ENCODE measurements at places on chromosomes 2 and 18. TPM values are rescaled to one million over a fixed set of nuclear protein-coding genes. Genes with fewer than 3 reads are reported as not detected.

- no peak for ATAC-seq
- H3K36me3 ChIP-seq, result no peaks in the 10 kb centered on the region
- no peak overlapping the region for H3K27ac ChIP-seq
- no peak overlapping the region for H3K4me3 ChIP-seq
- H3K4me1 ChIP-seq, result no peaks in the 10 kb centered on the region
Measured at GRCh38 chr2:102435741-102436140, 12.8 kb downstream of the IL18RAP start.

DNA sequence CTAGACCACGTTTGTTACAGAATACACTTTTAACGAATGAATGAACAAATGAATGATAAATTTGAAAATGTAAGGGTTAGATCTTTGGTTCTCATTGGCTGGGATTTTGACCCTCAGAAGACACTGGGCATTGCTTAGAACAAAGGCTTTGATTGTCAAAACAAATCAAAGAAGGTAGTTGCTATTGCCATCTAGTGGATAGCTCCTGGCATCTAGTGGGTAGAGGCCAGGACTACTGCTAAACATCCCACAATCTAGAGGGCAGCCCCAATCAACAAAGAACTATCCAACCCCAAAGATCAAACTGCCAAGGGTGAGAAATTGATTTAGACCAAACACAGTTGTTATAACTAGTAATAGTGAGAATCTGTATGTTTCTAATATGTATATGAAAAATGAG, 552.3 kb downstream of the KCNJ3 start:
- no peak for ATAC-seq
- H3K27me3 ChIP-seq, result no peaks in the 10 kb centered on the region
- no peak overlapping the region for H3K27ac ChIP-seq
- H3K4me1 ChIP-seq, result no peaks in the 10 kb centered on the region
- H3K4me3 ChIP-seq, result no peak overlapping the region

DNA sequence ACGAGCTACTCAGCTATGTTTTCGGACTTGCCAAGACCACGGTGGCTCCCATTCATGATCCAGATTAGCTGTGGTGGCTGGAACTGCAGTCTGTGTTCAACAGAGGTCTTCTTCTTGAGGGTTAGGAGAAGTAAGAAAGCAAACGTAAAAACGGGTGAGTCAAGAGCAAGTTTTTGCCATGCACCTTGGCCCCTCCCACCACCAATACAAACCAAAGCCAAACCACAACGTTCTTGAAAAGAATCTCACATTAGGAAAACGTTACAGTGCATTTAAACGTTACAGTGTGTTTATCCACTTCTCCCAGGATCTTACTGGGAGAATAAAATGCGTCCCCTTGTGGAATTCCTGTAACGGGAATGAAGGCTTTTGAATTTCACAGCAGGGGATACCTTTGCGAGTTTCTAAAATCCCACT, 725 bp downstream of the FBXO48 start:
- H3K27ac ChIP-seq, result peak overlapping the region; percentile 86
- no peaks in the 10 kb centered on the region for H3K36me3 ChIP-seq
- H3K4me1 ChIP-seq, result peaks cover 7% of the 10 kb centered on the region
- peak overlapping the region; percentile 99 for H3K4me3 ChIP-seq
- no peaks in the 10 kb centered on the region for H3K27me3 ChIP-seq
- ATAC-seq, result no peak

DNA sequence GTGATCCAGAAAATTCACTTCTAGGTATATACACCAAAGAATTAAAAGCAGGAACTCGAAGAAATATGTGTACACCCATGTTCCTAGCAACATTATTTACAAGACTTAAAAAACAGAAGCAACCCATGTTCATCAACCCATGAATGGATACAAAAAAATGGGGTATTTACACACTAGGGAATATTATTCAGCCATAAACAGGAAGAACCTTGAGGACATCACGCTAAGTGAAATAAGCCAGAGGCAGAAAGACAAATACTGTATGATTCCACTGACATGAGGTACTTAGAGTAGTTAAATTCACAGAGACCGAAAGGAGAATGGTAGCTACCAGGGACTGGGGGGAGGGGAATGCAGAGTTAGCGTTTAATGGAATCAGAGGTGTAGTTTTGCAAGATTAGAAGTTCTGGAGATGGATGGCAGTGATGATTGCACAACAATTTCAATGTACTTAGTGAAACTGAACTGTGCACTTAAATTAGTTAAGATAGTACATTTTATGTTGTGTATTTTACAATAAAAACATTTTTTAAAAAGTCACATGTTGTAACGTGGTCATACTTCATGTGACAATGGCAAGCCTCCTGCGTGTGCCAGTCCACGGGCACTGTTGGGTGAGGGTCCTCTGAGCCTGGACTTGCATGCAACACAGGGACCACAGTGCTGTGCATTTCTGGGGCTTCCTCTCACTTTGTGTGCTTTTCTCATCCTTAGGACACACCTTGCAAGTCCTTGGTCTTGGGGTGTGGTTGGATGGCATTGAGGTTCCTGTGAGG, 206.1 kb upstream of the HDAC4 start:
- H3K4me1 ChIP-seq, result no peaks in the 10 kb centered on the region
- peaks cover 18% of the 10 kb centered on the region for H3K27me3 ChIP-seq
- H3K27ac ChIP-seq, result no peak overlapping the region
- H3K36me3 ChIP-seq, result no peaks in the 10 kb centered on the region

DNA sequence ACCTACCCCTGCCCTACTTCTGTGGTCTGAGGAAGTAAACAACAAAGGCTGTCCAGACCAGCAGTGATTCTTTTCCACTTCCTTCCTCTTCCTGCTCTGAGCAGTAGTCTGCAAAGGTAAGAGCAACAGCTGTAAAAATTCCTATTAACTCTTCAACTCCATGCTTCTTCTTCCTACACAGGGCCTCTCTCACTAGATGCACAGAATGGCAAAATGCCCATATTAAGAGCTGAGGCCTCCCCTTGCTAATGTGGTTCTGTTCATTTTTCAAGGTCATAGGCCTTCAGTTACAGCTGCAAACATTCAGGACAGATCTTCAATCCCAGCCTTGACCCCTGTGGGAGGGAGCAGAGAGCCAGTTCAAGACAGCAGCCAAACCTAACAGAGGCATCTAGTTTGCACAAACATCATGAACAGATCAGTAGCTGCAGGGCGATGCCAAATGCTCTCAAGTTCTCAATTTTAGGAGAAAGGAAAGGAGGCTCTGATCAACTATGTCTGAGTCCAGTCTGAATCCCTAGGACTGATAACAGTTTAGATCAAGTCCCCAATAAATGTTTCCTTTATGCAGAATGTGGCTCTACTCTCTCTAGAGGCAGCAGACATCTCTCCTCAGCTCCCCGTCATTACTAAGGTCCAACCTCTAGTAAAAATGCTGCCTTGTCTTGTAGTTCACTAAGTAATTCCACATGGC, 20.9 kb downstream of the SLC40A1 start:
- peaks cover 35% of the 10 kb centered on the region for H3K36me3 ChIP-seq
- no peak overlapping the region for H3K4me3 ChIP-seq
- peaks cover 5% of the 10 kb centered on the region for H3K4me1 ChIP-seq
- peak overlapping the region; percentile 28 for H3K27ac ChIP-seq

DNA sequence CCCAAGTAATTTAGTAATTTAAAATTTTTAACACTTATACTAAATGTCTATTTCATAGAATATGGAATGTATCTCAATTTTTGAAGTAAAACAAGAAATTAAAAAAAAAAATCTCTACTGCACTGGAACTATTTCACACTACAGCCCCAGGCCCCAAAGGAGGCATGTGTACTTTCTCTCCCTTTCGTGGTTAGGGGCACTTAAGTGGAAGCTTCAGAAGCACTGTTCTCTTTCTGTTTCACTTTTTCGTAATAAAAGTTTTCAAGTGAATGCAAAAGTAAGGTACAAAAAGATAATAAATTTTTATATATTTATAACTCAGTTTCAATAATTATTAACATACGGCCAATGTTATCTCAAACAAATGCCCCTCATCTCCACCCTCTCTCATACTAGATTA, 123.8 kb upstream of the STON1 start:
- no peaks in the 10 kb centered on the region for H3K36me3 ChIP-seq
- no peaks in the 10 kb centered on the region for H3K27me3 ChIP-seq
- ATAC-seq, result no peak
- no peak overlapping the region for H3K4me3 ChIP-seq
- no peak overlapping the region for H3K27ac ChIP-seq

DNA sequence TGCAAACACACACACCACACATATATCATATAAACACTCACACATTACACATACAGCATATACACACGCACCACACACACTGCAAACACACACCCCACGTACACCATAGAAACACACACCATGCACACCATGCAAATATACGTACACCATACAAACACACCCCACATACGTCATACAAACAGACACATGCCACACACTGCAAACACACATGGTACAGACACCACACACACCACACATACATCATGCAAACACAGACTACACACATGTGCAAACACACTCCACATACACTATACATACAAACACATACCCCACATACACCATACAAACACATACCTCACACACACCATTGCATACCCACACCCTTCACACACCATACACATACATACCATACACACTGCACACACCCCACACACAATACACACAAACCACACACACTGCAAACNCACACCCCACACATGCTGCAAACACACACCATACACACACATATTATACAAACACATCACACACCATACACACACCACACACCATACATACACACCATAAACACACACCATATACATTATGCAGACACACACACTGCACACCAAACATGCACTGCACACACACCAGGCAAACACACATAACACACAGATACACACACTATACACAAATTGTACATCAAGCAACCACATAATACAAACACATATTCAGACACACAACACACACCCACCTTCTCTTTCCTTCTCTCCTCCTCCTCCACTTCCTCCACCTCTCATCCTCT, 120.4 kb downstream of the SEPTIN10 start:
- ATAC-seq, result no peak
- no peaks in the 10 kb centered on the region for H3K27me3 ChIP-seq
- no peaks in the 10 kb centered on the region for H3K36me3 ChIP-seq
- H3K4me1 ChIP-seq, result peaks cover 14% of the 10 kb centered on the region
- no peak overlapping the region for H3K4me3 ChIP-seq

- ATAC-seq, result no peak
- H3K27me3 ChIP-seq, result peaks cover 15% of the 10 kb centered on the region
- no peak overlapping the region for H3K27ac ChIP-seq
- no peaks in the 10 kb centered on the region for H3K4me1 ChIP-seq
Measured at GRCh38 chr2:216299588-216299987, 72.7 kb downstream of the MARCHF4 start.

DNA sequence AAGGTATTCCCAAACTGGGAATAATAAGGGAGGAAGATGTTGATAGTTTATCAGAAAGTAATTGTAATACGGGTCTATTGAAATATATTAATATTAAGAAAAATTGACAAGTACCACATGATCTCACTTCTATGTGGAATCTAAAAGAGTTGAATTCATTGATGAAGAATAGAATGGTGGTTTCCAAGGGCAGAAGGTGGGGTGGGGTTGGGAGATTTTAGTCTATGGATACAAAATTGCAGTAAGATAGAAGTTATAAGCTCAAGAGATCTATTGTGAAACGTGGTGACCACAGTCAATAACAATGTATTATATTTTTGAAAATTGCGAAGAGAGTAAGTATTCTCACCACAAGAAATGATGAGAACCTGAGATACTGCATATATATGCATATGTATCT, 38.9 kb downstream of the COL3A1 start:
- ATAC-seq, result no peak
- peaks cover 45% of the 10 kb centered on the region for H3K36me3 ChIP-seq
- peaks cover 8% of the 10 kb centered on the region for H3K4me1 ChIP-seq
- H3K27me3 ChIP-seq, result no peaks in the 10 kb centered on the region

- H3K36me3 ChIP-seq, result no peaks in the 10 kb centered on the region
- no peaks in the 10 kb centered on the region for H3K27me3 ChIP-seq
- peak; percentile 76 for ATAC-seq
- H3K4me3 ChIP-seq, result no peak overlapping the region
Measured at GRCh38 chr2:119387381-119388129, 20.8 kb downstream of the DBI start.

- peak; percentile 91 for ATAC-seq
- H3K27ac ChIP-seq, result no peak overlapping the region
- H3K4me1 ChIP-seq, result no peaks in the 10 kb centered on the region
- no peaks in the 10 kb centered on the region for H3K36me3 ChIP-seq
- no peaks in the 10 kb centered on the region for H3K27me3 ChIP-seq
Measured at GRCh38 chr2:45743531-45744396, 92.3 kb downstream of the PRKCE start.

- H3K36me3 ChIP-seq, result no peaks in the 10 kb centered on the region
- H3K27ac ChIP-seq, result no peak overlapping the region
- no peak for ATAC-seq
- no peak overlapping the region for H3K4me3 ChIP-seq
- no peaks in the 10 kb centered on the region for H3K27me3 ChIP-seq
Measured at GRCh38 chr2:181998041-181998835, 12.6 kb downstream of the PPP1R1C start.

DNA sequence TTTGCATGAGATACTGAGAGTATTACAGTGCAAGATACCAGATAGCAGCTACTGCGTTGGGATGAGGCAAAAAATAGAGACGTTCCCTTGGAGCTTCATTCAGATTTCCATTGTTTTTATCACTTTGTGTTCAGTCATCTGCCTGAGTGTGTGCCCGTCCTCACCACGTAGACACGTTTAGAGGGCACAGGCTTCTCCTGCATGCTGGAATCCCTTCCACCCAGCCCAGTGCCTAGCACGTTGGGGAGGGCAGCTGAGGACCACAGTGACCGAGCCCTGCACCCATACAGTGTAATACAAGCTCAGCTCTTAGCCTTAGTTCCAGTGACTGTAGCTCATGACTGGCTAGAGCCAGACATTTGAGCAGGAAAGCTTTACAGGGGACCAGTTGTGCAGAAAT, 134.7 kb downstream of the GBX2 start:
- H3K4me1 ChIP-seq, result no peaks in the 10 kb centered on the region
- peaks cover 32% of the 10 kb centered on the region for H3K36me3 ChIP-seq
- no peak overlapping the region for H3K27ac ChIP-seq
- H3K27me3 ChIP-seq, result no peaks in the 10 kb centered on the region

- no peaks in the 10 kb centered on the region for H3K4me1 ChIP-seq
- no peak overlapping the region for H3K27ac ChIP-seq
- ATAC-seq, result no peak
- no peak overlapping the region for H3K4me3 ChIP-seq
- H3K36me3 ChIP-seq, result no peaks in the 10 kb centered on the region
Measured at GRCh38 chr2:209305746-209306196, 118.1 kb upstream of the MAP2 start.

GRCh38 chr2:175282300-175282699, 100.8 kb upstream of the ATP5MC3 start:
- H3K27me3 ChIP-seq, result no peaks in the 10 kb centered on the region
- H3K27ac ChIP-seq, result no peak overlapping the region
- H3K4me1 ChIP-seq, result no peaks in the 10 kb centered on the region
- ATAC-seq, result no peak
- H3K4me3 ChIP-seq, result no peak overlapping the region

The PXDN gene
- 19.9 TPM for total RNA-seq

The TRIB2 gene
- total RNA-seq, result 22.7 TPM

The KCNF1 gene
- total RNA-seq, result not detected

The ALPG gene
- not detected for total RNA-seq

The POTEJ gene
- total RNA-seq, result not detected

The OXER1 gene
- 2.3 TPM for total RNA-seq

The IL36G gene
- total RNA-seq, result not detected

The LRATD1 gene
- total RNA-seq, result 8.7 TPM

The CD28 gene
- total RNA-seq, result 0.78 TPM

All from gastroesophageal sphincter (tissue), 4 donors.